ENCODE measurements at places on chromosomes 1 and 21. TPM values are rescaled to one million over a fixed set of nuclear protein-coding genes. Genes with fewer than 3 reads are reported as not detected.

FNDC5 gene
- 1.4 TPM for total RNA-seq

RGS13 gene
- total RNA-seq = not detected

KRTAP13-2 gene
- total RNA-seq = not detected

GIPC2 gene
- total RNA-seq = 1.4 TPM

PLEKHN1 gene
- 0.66 TPM for total RNA-seq

ATP6V1G3 gene
- not detected for total RNA-seq

AADACL3 gene
- not detected for total RNA-seq

SPRR2E gene
- not detected for total RNA-seq

OLFML2B gene
- 19.4 TPM for total RNA-seq

MANEAL gene
- 1.1 TPM for total RNA-seq

FAM163A gene
- total RNA-seq = not detected

TRIM63 gene
- 0.30 TPM for total RNA-seq

MIXL1 gene
- total RNA-seq = not detected

CNKSR1 gene
- 0.07 TPM for total RNA-seq

CA6 gene
- not detected for total RNA-seq

AGBL4 gene
- total RNA-seq = not detected

VCAM1 gene
- total RNA-seq = 20.7 TPM

MTF1 gene
- total RNA-seq = 6.9 TPM

SLAMF1 gene
- not detected for total RNA-seq

LCE3E gene
- not detected for total RNA-seq

TCP10L gene
- total RNA-seq = 0.26 TPM

G0S2 gene
- total RNA-seq = 7.8 TPM

MSH4 gene
- 0.33 TPM for total RNA-seq

ZBTB8A gene
- total RNA-seq = 6.9 TPM

NHLH1 gene
- 0.07 TPM for total RNA-seq

RAP1GAP gene
- 0.23 TPM for total RNA-seq

CACNA1S gene
- total RNA-seq = not detected

PALMD gene
- 2.6 TPM for total RNA-seq

E2F2 gene
- 0.39 TPM for total RNA-seq

GBP2 gene
- total RNA-seq = 24.2 TPM

CALML6 gene
- total RNA-seq = 0.46 TPM
